Activated CD8-positive, alpha-beta T cell treated with anti-CD3 and anti-CD28 coated beads for 36 hours (primary cell): ENCODE measurements at places on chromosomes 2 and 18. TPM values are rescaled to one million over a fixed set of nuclear protein-coding genes. Genes with fewer than 3 reads are reported as not detected.
A peak's percentile ranks its signal among the peaks of the same experiment; 100 is the strongest.

- H3K36me3 ChIP-seq = no peaks in the 10 kb centered on the region
- DNase-seq = no peak
- no peak overlapping the region for H3K4me3 ChIP-seq
- H3K27ac ChIP-seq = no peak overlapping the region
These were observed 110.9 kb upstream of the EPC2 start for GRCh38 chr2:148533685-148534084.

DNA sequence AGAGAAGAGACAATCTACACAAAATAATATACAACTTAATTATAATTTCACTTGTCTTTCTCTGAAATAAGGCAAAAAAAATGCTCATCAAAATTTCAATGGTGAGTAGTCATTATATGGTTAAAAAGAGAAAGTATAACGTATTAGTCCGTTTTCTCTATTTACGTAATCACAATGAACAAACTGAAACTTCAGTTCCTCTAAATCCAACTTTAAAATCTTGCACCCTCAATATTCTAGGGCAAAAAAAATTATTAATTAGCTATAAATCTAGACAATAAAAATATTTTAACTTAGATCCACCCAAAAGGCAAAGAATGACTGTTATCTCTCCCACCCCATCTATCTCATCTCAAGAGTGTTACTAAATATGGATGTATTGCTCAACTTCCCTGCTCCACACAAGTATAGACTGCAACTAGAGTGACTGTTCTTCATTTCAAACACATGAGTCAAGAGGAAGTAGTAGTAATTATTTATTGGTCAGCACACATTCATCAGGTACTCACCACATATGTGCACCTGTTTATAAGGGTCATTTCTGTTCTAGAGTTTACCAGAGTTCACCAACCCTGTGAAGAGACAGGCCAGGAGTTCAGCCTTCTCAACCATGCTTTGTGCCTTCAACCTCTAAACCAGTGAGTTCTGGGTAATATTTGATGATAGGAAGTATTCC lies 36.4 kb downstream of the STK39 start:
- H3K27ac ChIP-seq = peak overlapping the region; percentile 89
- H3K27me3 ChIP-seq = no peaks in the 10 kb centered on the region
- peak overlapping the region; percentile 58 for H3K4me3 ChIP-seq
- DNase-seq = no peak
- H3K36me3 ChIP-seq = peaks cover 16% of the 10 kb centered on the region

DNA sequence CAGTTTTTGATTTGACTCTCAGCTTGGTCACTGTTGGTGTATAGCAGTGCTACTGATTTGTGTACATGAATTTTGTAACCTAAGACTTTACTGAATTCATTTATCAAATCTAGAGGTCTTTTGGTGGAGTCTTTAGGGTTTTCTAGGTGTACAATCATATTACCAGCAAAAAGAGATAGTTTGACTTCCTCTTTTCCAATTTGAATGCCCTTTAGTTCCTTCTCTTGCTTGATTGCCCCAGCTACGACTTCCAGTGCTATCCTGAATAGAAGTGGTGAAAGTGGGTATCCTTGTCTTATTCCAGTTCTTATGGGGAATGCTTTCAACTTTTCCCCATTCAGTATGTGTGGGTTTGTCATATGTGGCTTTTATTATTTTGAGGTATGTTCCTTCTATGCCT lies 312.9 kb upstream of the REV1 start:
- no peaks in the 10 kb centered on the region for H3K4me1 ChIP-seq
- no peak for DNase-seq
- no peaks in the 10 kb centered on the region for H3K36me3 ChIP-seq
- H3K4me3 ChIP-seq = no peak overlapping the region
- no peaks in the 10 kb centered on the region for H3K27me3 ChIP-seq
- H3K27ac ChIP-seq = no peak overlapping the region

- H3K4me3 ChIP-seq = no peak overlapping the region
- H3K27ac ChIP-seq = no peak overlapping the region
- peaks cover 3% of the 10 kb centered on the region for H3K4me1 ChIP-seq
- no peak for DNase-seq
- peaks cover 28% of the 10 kb centered on the region for H3K36me3 ChIP-seq
These were observed 23.7 kb downstream of the DDX1 start for GRCh38 chr2:15615301-15615920.

DNA sequence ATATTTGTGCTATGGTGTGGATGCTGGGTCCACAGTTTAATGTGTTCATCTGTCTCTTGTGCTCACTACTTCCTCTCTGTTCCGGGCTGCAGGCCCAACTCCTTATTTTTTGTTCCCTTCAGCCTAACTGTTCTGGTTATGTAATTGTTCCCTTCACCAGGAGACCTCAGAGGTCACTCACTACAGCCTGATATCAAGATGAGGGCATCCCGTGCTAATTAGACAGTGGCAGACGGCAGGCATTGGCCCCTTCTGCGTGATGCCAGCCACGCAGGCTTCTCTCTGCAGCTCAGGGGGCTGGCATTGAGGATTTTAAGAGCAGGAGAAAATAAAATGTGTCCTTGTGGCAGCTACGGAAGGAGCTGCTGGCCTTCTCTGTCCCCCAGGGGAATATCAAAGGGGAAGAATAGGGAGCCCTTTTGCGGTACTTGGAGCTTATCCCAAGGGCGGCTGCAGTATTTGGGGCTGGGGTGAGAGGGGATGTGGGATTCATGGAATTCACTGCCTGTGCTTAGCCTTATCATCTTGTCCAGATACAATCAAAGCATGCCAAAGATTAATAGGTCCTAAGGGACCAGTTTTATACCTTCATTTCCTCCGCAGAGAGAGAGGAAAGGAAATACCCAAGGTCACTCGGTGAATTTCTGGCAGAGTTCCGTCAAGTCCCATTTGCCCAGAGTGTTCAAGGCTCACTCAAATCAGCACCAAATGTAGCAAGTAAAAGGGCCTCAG lies 53.3 kb upstream of the TRIB2 start:
- H3K27ac ChIP-seq = no peak overlapping the region
- peaks cover 3% of the 10 kb centered on the region for H3K36me3 ChIP-seq
- no peaks in the 10 kb centered on the region for H3K27me3 ChIP-seq
- no peak for DNase-seq
- H3K4me3 ChIP-seq = no peak overlapping the region
- peaks cover 2% of the 10 kb centered on the region for H3K4me1 ChIP-seq

DNA sequence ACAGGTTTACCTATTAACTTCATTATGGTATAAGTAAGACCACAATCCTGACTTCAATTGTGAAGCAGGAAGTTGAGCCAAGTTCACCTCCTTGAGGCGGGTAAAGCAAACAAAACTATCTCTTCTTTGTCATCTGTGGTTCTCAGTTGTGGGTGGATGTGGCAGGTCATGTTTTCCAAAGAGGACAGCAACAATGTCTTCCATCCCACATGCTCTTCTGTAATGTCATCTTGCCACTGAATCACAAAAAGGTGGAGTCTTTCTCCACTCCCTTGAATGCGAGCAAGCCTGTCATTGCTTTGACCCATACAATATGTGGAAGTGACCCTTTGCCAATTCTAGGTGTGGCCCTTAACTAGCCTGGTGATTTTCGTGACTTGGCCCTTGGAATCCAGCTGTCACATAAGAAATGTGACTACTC lies 98.7 kb downstream of the GRB14 start:
- H3K27me3 ChIP-seq = no peaks in the 10 kb centered on the region
- no peaks in the 10 kb centered on the region for H3K36me3 ChIP-seq
- DNase-seq = no peak
- H3K27ac ChIP-seq = no peak overlapping the region

DNA sequence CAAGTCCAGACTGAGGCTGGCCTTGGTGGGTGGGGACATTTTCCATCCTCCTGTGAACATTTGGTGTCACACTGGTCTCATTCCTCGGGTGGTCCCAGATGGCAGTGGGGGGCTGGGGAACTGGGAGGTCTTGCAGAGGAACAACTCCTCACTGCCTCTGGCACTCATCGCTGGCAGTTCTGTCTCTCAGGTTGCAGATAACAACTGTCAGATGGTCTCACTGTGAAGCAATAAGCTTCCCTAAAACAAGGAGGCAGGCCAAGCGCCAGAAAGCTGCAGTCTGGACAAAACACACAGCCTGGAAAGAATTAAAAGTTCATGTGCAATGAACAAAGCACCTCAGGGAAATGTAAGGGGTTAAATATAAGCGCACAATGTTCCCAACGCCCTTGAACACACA lies 78.1 kb downstream of the IRS1 start:
- no peak for DNase-seq
- no peaks in the 10 kb centered on the region for H3K4me1 ChIP-seq
- no peak overlapping the region for H3K27ac ChIP-seq
- no peaks in the 10 kb centered on the region for H3K36me3 ChIP-seq

DNA sequence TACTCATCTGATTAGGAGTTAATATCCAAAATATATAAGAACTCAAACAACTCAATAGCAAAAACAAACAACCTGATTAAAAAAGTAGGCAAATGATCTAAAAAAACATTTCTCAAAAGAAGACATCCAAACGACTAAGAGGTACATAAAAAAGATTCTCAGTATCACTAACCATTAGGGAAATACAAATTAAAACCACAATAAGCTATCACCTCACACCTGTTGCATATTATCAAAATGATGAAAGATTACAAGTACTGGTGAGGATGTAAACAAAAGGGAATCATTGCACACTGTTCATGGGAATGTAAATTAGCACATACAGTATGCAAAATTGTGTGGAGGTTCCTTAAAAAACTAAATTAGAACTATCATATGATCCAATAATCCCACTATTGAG lies 865.5 kb downstream of the TMEM182 start:
- no peak overlapping the region for H3K4me3 ChIP-seq
- H3K36me3 ChIP-seq = no peaks in the 10 kb centered on the region
- DNase-seq = no peak
- no peaks in the 10 kb centered on the region for H3K4me1 ChIP-seq
- no peaks in the 10 kb centered on the region for H3K27me3 ChIP-seq

GRCh38 chr2:148994341-148994740 lies 44.2 kb upstream of the LYPD6B start:
- no peak for DNase-seq
- no peak overlapping the region for H3K27ac ChIP-seq

The SIX2 gene
- total RNA-seq = not detected

The IL1RL1 gene
- total RNA-seq = 0.20 TPM

The MSH2 gene
- 59.2 TPM for total RNA-seq

The GAREM1 gene
- not detected for total RNA-seq

The CAVIN2 gene
- not detected for total RNA-seq
